Right ventricle myocardium superior (tissue), 1 donor: ENCODE measurements at places on chromosomes 5 and 9. TPM values are rescaled to one million over a fixed set of nuclear protein-coding genes. Genes with fewer than 3 reads are reported as not detected.

Gene MTX3
- total RNA-seq: 8.2 TPM

Gene IL13
- not detected for total RNA-seq

- DNase-seq: no peak
These were observed 38.1 kb downstream of the RNF145 start for GRCh38 chr5:159171274-159171673.

Gene FUBP3
- total RNA-seq: 23.0 TPM

Gene ACTBL2
- not detected for total RNA-seq

DNA sequence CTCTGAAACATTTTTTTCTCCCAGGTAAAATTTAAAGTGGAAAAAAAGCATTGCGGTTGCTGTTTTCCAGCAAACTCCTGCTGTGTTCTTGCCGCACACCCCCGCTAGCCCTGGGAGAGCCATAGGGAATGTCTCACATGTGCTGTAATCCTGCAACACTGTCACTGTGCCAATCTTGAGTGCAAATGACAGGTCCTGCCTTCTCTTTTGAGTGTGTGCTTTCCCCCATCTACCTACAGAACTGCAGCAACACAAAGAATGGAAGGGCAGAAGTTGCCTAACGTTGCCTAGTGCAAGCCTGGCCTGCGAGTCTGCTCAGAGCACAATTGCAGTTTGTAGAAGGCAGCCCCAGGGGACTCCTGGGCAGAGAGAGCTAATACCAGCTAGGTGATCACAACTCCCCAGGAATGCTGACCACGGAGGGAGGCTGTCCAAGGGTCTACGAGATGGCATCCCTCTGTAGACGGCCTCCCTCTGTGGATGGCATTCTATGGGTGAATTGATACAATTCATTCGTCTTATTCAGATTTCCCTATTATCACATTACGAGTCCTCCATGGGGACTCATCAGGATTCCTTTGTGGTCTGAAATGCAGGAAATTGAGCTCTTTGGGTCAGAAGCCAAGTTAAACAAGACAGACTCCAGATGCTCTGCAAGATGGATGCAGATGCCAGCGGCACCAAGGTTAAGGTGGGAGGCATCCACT, 172.6 kb upstream of the S1PR3 start:
- no peak for DNase-seq

- DNase-seq: no peak
These were observed 73.1 kb downstream of the MAN2A1 start for GRCh38 chr5:109762821-109763220.

Gene FOXD4L3
- not detected for total RNA-seq

GRCh38 chr5:150167908-150168307, 1.3 kb downstream of the CDX1 start:
- no peak for DNase-seq
